Stimulated activated CD4-positive, alpha-beta T cell treated with anti-CD3 and anti-CD28 coated beads, Interleukin-2, amount 100 ng/mL, for 24 hours (primary cell): ENCODE measurements at places on chromosomes 2 and 18.

DNA sequence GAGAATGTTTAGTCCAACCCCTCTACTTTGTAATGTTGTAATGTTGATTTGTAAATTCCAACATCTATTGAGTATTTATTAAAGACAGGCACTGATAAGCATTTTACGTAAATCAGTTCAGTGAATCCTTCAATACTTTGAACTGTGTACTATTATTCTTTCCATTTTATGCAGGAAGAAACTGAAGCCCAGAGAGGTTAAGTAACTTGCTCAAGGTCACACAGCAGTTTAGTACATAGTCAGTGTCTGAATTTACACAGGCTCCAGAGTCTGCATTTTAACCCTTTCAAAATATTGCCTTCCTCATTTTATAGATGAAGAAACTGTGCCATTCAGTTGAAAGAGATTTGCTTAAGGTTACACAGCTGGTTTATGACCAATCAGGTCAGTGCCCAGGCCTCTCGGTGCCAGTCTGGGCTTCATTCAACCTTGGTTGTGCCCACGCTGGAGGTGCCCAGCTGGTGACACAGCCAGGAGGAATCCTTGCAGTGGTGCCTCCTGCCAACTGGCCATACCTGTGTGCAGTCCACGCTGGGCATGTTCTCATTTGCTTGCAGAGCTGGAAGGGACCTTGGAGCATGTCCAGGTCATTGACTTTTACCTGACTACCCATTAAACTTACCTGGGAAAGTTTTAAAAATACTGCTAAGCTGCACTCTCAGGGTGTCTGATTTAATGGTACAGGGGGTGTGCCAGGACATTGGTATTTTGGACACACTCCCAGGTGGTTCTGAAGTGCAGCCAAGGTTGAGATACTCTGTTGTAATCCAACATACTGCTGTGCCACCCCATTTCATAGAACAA lies 74.3 kb upstream of the CYRIA start:
- no peak for DNase-seq

DNA sequence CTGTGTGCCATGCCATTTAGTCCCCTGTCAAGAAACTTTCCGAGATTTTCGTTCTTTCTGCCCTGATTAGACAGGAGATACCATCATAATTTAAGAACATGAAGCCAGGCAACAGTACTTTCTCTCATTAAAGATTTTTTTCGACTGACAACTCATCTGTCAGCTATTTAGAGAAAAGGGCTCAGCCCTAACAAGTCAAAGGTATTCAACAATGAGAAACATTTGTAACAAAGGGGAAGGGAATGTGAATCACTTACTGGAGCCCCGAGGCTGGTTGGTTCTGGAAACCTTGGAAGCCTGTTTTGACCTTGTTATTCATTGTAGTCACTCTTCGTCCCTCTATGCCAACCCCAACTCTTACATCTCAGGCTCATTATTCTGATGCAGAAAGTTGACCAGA lies 199.4 kb downstream of the SPP2 start:
- no peak for DNase-seq

DNA sequence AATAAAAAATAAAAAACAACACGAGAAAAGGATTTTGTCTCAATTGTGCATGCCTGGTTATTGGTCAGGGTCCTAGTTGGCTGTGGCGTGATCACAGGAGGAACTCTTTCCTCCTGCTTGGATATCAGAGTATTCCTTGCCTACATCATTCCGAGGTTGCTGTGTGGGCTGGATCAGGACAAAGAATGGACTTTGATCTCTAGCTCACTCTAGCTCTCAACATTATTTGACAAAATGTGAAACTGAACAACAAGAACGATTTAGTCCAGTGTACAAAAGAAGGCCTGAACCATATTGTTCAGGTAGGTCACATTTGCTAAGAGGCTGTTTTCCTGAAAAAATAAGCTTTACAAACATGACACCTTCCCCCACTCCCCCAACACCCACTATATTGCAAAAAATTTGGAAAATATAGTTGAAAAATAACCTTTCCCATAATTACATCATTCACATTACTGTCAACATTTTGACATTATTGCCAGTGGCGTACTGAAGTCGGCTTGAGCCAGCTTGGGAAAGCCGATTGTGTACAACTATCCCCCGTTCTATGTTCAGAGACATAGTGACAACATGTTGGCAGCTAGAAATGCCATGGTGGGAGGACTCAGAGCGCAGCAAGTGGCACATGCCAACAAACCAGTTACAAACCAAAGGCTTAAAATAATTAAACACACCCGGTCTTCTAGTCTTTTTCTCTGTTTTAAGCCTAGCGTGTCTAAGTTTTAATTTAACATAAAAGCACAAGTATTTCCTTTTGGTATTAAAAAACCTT lies 179.0 kb downstream of the LPIN1 start:
- no peak for DNase-seq

GRCh38 chr2:40962026-40962425 lies 510.1 kb upstream of the SLC8A1 start:
- no peak for DNase-seq

GRCh38 chr2:238117199-238118154 lies 17.3 kb downstream of the ESPNL start:
- DNase-seq, result no peak

DNA sequence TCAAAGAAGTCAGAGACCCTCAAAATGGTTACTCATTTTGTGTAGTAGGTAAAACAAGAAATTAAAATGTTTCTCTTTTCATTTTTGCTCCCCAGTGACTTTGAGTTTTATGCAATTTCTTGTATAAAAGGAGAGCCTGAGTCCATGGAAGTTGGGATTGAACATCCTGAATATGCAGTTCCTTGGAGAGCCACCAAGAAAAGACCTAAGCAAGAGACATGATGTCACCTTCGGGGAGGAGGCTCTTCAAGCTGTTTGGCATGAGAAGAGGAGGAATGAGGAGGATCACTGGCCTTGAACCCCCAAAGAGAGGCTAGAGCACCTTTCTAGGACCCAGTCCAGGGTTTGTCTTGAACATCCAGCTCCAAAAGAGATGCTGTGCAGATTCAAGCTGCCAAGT lies 83.5 kb upstream of the STPG4 start:
- DNase-seq, result no peak

DNA sequence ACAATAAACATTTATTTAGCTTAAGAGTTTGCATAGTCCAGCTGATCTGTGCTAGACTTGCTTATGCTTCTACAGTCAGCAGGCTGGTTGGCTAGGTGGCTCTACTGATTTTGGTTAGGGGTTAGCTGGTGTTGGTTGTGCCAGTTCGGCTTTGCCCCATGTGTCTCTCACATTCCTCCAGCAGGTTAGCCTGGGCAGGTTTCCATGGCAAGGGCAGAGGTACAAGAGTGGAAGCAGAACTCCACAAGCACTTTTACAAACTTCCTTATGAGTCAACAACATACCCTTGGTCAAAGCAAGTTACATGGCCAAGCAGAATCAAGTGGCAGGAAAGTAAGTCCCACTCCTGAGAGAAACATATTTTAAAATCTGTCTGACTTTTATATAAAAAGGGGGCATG lies 82.3 kb downstream of the SS18 start:
- DNase-seq, result no peak

- DNase-seq, result peak; percentile 10
These were observed 96.0 kb upstream of the OTOS start for GRCh38 chr2:240236217-240237111.

DNA sequence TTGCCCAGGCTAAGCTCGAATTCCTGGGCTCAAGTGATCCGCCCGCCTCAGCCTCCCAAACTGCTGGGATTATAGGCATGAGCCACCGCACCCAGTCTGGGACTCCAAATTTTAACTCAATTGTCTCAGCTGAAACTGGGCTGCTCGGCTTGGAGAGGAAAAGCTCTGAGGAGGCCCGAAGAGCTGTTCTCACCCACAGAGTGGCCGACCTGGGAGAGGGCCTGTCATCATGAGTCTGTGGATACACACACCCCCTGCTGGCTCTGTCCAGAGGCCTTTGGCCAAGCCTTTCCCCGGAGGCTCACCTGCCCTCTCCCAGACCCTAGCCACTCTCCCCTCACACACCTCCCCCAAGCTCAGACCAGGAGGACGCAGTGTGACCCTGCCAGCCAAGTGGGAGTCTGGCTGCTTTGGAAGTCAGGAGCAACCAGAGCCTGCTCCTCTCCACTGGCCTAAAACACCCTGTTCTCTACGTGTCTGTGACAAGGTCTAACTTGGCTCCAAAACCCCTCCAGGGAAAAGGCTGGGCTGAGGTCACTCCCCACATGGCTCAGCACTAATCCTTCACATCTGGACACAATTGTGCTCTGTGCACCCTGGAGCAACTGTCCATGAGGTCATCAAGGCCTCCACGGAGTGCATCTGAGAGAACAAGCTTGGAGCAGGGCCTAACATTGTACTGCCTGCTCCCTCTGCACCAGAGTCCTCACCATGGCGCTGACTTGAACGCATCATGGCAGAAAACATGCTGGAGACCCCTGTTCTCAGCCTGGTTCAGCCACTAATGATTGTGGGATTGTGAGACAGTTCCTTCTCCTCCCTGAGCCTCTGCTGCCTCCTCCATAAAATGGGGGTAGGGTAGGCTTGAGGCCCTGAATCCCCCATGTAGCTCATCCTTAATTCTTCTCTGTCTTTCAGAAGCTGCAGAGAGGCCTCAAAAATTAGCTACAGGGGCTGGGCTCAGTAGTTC lies 49.9 kb upstream of the RAB6C start:
- no peak for DNase-seq

DNA sequence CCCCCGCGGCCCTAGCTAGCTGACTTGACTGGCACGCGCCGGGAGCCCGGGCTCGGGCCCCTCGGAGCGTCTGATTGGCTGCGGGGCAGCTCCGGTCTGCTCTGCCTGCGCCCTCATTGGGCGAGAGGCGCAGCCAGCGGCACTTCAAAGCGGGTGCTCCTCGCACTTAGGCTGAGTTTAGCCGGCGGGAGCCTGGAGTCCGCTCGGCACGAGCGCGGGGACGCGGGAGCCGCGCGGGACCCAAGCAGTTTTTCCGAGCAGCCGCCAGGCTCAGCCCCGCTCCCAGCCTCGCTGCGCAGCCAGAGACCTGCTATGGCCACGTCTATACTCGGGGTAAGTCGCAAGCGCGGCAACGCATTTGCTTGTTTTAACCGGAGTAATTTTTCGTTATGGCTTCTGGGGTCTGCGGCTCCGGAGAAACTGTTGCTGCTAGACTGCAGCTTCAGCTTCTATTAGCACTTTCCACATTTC lies at the start of gene SP9:
Gene SP9 (plus strand): TSS at position 174 of the 471 bp plus-strand sequence. CDS start 139 bp downstream, at position 313.
- no peak for DNase-seq

- DNase-seq, result no peak
These were observed 520.5 kb downstream of the KCNJ3 start for GRCh38 chr2:155218945-155219344.

DNA sequence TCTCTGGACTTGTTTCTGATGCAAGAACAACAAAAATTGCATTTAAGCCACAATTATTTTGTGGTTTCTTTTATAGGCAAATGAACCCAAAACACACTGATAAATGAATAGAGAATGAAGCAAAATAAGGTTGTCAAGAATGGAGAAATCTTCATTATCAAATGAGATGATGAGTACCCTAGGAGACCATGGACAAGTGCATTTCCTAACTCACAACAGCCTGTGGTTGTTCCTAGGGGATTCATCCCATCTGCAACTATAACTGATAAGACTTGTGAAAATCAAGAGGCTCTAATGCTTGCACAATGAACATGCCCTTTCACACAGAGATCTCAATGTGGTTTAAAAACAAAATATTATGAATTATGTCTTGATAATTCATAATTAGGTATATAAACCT lies 159.9 kb downstream of the PDE1A start:
- DNase-seq, result no peak

DNA sequence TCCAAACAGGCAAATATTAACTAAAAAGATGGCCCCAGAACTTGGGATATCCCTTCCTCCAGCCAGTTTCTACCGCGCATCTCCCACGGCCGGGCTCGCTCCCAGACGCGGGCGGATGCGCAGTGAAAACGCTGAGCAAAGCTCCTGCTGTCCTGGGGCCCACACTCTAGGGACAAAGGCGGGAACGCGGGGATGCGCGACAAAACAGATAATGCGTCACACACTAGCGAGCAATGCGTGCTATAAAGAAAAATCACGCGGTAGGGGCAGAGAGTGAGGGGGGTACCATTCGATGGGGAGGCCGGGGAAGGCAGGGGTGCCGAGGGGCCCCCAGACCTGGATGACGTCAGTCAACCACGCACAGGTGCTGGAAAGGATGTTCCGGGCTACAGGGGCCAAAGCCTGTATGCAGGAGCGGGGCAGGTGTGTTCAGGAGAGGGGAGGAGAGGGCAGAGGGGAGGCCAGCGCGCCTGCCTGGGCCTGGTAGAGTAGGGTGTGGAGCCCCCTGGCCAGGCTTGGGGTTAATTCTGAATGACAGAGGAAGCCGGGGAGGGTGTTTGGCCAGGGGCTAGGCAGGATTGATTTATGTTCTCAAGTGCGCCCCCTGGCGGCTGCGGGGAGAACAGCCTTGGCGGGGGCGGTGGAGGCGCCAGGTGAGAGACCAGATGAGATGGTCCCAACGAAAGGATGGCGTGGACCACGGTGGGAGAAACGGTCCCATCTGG lies 14.9 kb upstream of the ITM2C start:
- peak; percentile 83 for DNase-seq

GRCh38 chr18:23479829-23480505 lies 23.3 kb upstream of the RMC1 start:
- no peak for DNase-seq

DNA sequence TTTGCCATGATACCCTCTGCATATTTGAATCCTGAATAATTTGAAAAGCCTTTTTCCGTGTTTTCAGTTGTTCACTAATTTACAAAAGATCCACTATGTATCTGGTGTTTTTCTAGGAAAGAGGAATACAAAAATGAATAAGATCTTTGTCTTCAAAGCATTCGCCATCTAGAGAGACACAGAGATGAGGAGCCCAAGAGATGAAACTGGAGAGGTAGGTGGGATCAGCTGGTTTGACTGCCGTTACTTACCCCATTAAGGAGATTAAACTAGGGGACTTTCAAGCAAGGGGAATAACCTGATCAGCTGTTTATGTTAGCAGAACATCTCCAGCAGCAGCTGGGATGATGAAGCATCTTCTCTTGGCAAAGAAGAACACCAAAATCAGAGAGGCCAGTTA lies 150.2 kb upstream of the SATB2 start:
- DNase-seq, result no peak

GRCh38 chr2:224174521-224174920 lies 135.4 kb upstream of the SERPINE2 start:
- DNase-seq, result no peak

DNA sequence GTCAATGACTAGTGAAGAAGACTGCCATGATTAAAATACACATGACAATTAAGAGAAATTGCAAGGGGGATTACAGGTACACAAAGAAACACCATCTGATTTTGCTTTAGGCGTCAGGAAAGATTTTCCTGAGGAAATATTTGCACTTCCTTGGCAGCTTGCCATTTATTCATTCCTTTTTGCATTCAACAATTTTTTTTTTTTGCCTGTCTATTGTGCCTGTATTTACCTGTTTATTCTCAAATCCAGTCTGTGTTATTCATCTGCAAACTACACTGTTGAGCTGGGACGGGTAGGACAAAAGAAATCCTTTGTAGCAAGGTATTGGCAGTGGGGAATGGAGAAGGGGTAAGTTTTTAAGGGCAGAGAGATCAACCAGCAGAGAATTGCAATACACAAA lies 31.8 kb downstream of the SMAD2 start:
- DNase-seq, result no peak

- no peak for DNase-seq
These were observed 309.5 kb upstream of the CCDC68 start for GRCh38 chr18:55268628-55269275.
